ENCODE measurements at places on chromosomes 5 and 9.

DNA sequence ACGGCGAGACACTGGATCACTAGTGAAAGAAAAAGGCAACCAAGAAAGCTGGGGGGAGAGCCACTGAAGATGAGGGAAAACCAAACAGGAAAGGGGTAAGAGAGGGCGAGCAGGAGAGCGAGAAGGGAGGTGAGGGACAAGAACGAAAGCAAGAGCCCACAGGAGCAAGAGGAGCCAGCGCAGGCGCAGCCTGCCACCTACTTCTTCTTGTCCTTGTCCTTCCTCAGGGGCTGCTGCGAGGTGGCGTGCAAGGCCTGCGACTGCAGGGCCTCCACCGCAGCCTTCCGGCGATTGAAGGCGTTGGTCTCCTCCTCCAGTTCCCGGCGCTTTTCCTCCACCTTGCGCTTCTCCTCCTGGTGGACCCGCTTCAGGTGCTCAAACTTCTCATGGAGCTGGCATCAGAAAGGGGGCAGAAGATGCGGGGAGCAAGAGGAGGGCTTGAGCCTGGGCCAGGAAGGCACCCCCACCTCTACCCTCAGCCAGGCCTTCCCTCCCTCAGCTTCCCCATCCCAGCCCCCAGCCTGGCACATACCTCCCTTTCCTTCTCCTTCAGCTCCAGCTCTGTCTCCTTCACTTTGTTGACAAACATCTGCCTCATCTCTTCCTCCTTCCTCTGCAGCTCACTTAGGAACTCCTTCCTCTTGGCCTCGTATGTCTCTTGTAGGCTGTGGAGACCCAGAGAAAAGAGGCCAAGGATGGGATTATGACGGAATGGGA lies 13.5 kb downstream of the CCNI2 start:
- no peak for DNase-seq

DNA sequence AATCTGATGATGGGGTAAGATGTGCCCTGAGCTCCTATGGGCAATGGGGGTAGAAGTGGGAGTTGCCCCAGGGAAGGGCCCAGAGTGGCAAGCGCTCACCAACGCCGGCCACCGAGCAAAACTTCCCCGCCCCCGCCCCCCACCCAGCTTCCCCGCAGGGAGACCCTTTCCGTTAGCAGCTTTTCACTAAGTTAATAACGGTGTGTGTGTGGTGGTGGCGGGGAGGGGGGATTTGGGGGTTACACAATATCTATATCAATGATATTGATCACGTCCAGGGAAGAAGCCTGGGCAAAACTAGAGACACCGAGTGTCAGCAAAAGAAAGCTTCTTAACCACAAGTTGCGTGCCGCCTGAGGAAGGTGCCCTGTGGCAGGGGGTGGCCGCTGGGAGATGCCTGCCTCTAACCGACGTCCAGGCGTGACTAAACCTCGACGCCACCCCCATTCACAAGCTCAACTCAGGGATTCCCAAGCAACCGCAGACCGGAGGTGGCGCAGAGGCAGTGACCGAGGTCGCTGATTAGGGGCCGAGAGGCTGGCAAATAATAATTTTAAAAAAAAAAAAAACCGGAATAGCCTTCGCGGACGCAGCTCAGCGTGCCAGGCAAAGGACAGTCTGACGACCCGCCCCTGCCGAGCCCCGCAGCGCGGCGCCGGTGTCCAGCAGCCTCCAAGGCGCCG lies 222.6 kb downstream of the MEF2C start:
- no peak for DNase-seq

- no peak for DNase-seq
These were observed 188.4 kb upstream of the PRDM9 start for GRCh38 chr5:23318960-23319359.

DNA sequence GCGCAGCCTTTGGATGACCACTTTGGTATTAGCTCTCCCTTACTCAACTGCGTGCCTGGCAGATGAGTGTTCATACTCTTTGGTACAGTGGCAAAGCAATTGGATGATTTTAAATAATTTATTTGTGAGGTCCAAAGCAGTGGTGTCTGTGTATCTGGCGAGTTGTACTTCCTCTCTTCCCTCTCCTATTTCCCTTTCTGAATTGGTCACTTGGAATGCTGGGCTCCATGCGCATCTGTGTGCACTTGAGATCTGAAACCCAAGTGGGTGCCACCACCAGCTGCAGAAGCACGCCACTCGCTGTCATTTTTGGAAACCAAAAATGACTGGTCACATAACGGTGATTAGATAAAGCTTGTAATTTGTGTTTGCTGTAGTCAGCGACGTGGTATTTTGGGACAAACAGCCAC lies 386.0 kb upstream of the KLF4 start:
- no peak for DNase-seq

- no peak for DNase-seq
These were observed 133.4 kb downstream of the GRIA1 start for GRCh38 chr5:153623751-153624450.

DNA sequence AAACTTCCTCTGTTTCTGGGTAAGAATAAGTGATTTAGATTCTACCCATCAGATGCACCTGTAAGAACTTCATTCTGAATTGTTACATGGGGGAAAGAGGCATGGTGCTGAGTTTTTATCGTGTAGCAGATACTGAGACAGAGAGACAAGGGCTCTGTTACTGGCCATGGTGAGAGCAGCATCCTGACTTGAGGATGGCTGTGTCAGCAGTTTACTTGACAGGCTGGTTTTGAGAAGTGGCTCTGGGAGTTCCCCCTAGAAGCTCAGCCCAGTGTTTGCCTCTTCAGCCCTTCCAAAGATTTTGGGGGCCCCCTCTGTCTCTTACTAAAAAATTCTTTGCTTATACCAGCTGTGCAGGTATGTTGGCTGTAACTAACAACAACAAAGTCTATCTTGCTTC lies 510.5 kb downstream of the LRRC70 start:
- no peak for DNase-seq

- DNase-seq, result no peak
These were observed 328.0 kb downstream of the PDE4D start for GRCh38 chr5:59565551-59565950.

DNA sequence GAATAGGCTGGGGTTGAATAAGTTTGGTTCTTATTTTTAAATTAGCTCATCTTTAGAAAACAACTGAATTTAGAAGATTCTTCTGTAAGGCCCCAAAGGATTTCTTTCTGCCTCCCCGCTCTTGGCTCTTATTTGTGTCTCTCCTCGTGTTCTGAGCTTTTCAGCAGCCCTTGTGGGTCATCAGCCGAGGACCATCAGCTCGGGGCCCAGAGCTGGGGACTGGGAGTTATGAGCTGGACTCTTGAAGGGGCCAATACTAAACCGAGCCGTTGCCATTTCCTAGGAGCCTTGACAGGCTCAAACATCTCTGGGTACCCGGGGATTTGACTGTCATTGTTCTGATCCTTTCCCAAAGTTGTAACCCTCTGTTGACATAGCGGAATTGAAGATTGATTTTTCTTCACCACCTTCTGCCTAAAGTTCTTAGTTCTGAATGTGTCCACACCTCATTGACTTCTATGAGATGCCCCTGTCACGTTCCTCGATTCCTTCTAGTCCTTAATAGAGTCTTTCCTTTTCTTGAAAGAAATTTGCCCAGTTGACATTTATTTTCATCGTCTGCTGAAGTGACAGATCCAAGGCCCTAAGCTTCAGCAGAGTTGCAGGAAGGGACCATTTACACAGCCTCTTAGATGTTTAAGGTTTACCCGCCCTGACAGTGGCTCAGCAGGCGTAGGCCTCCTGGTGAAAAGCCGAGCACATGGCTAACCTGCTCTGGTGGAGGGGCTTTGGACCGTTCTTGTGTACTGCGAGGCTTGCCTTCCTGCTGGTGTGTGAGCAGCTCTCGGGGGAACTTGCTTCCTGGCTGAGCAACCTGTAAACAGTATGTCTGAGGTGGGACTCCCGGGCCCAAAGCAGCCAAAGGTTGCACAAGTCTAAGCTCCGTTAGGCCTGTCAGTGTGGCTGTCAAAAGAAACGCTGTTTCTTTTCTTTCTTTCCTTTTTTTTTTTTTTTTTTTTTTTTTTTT lies 24.0 kb downstream of the ABL1 start:
- DNase-seq, result no peak

- DNase-seq, result no peak
These were observed 670 bp downstream of the CCDC171 start for GRCh38 chr9:15553528-15553898.

- no peak for DNase-seq
These were observed 218.4 kb upstream of the KLF4 start for GRCh38 chr9:107707915-107708441.

DNA sequence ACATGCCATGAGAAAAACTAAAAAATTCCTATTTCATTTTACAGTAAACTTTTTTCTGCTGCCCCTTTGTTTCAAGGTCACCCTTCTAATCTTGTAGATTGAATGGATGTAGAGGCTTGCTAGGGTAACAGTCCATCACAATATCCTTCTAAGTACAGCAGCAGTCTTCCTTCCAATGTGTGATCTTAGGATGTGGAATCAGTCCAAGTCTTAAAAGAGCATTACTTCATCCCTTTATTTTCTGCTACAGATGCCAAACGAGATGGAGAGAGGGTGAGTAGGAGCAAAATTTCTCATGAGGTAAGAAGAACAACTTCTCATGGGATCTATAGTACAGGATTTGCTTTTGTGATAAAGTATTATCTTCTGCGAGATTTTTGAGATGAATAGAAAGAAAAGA lies 704 bp upstream of the IL33 start:
- DNase-seq, result no peak

- no peak for DNase-seq
These were observed 293.4 kb downstream of the EDIL3 start for GRCh38 chr5:84091127-84091799.

DNA sequence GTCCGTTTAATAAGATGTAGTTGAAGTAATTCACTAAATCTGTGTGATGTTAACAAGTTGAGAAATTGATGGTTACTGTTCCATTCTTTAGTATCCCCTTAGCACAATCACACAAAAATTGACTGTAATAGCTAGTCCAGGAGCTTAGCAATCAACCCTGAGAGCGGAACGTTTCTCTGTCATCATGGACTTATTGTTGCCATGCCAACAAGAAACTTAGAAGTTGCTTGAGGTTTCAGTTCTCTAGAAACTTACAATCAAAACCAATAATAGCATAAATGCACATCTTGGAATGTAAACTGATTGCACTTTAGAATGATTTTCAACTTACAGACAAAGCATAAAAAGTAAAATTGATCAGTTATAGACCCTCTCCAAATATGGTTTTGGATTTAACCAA lies 125.4 kb upstream of the ANKH start:
- no peak for DNase-seq

- DNase-seq, result no peak
These were observed 182.2 kb downstream of the AUH start for GRCh38 chr9:91179237-91180138.

- no peak for DNase-seq
These were observed 205.7 kb downstream of the GAS1 start for GRCh38 chr9:86741311-86742208.

DNA sequence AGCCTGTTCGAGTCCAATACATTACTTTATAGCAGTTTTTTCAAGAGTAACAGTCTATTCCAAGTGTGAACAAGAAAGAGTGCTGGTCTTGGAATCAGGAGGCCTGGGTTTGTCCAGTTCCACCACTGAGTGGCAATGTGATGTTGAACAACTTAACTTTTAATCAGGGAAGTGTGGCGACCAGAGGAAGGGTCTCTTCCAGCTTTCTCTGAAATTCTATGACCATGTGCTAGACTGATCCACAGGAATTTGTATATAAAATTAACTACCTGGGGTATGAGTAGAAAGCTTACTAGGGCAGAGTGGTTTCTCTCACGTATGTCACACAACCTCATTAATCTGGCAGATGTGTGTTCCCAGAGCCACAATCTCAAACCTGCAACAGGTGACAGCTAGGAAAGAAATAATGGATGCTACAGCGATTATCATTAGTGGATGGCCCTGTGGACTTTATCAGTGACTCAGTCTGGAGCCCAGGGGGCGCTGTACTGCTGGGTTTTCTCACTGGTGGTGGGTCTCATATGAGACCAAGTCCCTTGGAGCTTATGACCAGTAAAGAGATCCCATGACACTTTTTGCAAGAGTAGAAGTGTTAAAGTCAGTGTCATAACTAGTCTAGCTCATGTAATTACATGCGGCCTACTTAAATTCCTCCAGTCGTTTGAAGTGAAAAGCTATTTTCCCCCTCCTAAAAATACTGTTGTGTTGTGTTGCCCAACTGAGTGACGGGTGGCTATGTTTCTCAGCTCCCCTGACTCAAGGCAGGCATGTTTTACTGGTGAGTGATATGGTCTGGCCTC lies 116.5 kb downstream of the GDNF start:
- no peak for DNase-seq

GRCh38 chr9:126146254-126147145 lies 180.1 kb upstream of the MVB12B start:
- DNase-seq, result no peak

DNA sequence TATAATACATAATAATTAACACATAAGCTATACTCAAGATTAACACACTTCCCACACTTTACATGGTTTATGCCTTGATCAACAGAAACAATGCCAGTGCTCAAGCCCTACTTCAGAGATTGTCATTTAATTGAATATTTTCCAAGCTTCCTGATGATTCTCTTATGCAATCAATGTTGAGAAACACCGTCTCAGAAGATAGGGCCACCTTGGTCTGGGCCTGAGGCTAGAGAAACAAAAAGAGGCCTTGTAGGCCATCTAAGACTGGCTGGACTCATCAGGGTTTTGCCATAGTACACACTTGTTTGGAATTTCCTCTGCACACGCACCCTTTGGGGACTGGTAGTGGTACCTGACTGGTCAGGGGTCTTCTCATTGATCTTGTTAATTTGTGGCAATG lies 16.3 kb downstream of the C9orf152 start:
- no peak for DNase-seq

GRCh38 chr9:134995792-134996120 lies 78.0 kb upstream of the FCN1 start:
- DNase-seq, result no peak

GRCh38 chr5:175542232-175542965 lies 64.0 kb downstream of the SFXN1 start:
- no peak for DNase-seq

DNA sequence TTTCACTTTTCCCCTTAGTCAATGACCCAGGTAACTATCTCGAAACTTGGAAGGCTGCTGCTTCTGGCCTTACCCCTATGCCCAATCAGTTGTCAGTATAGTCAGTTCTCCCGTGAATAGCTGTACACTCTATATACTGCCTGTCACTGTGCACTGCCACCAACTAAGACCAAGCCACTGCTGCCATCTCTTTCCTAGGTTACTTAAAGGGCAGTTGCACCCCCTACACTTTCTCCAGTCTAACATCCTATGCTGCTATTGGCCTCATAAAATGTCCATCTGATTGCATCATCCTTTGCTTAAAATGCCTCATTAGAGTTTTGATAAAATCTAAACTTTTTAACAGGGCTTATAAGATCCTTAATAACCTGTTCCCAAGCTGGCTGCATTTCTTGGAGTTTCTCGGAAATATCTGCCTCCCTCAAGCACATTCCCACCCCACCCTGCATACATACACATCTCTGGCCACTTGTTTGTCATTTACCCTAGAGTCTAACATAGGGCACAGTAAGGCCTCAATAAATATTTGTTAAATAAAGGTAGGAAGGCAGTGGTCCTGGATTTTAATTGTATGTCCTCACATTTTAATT lies 32.8 kb upstream of the TNFAIP8 start:
- DNase-seq, result no peak

GRCh38 chr5:56705217-56705616 lies 110.1 kb upstream of the MAP3K1 start:
- DNase-seq, result no peak
